Head of caudate nucleus (tissue), 42 donors: ENCODE measurements at places on chromosomes 12 and 14.

- no peak for DNase-seq
Observed at GRCh38 chr12:129570796-129571400, 332.9 kb downstream of the TMEM132D start.

DNA sequence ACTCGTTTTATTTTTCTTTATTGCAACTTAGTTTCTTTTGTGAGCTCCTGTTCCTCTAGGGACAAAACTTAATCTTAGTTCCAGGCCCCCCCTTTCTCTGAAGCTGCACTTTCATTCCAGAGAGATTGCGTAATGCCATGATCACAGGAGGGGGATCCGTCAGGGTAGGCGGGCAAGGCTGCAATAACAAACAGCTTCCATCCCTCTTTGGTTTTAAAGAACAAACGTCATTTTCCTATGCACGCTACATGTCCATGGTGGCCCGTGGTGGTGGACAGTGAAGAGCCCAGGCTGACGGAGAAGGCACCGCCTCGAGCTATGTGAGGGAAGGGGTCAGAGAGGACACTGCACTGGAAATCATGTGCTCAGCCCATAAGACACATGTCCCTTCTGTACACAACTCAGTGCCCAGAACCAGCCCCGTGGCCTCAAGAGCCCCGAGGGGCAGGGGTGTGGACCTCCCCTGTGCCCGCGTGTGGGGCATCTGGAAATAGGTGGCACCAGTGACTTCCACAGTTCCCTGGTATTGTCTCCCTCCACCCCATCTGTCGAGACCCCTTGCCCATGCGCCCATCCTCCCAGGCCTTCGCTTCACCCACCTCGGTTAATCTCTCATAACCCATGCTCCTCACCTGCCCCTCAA lies 161.4 kb downstream of the ADGRD1 start:
- no peak for DNase-seq

- no peak for DNase-seq
Observed at GRCh38 chr12:3071107-3071506, 6.1 kb upstream of the TSPAN9 start.

DNA sequence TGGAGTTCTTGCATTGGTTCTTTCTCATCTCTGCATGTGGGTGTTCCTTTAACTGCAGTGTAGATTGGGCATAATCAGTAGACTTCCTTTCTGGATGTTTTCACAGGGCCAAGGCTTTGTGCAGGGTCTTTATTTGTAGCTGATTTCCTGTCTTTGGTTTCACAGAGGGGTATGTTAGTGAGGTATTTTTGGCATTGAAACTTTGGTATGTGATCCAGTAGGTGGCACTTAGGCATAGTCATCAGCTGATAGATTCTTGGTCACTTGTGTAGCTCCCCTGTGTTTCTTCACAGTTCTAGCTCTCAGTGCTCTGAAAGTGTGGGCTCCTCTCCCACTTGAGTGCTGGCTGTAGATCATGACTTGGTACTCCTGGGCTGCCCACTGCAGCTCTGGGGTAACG lies 52.7 kb upstream of the LMO3 start:
- no peak for DNase-seq

GRCh38 chr14:71225113-71225512 lies 317.9 kb downstream of the PCNX1 start:
- DNase-seq: no peak

DNA sequence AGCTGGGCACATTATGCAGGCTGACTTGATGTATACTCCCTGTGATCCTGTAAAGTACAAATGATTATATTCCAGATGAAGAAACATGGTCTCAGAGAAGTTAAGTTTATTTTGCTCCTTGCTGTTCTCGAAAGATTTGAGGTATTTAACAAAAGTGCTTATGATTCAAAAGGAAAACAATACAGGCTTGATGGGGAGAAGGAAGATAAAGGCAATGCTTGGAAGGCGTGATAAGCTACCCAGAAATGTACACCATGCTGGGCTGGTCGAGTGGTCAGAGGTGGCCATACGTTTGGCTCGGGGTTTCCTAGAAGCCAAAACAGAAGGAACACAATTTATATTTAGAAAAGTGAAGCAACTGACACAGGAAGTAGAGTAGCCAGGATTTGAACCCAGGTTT lies 201.0 kb downstream of the KTN1 start:
- DNase-seq: no peak

DNA sequence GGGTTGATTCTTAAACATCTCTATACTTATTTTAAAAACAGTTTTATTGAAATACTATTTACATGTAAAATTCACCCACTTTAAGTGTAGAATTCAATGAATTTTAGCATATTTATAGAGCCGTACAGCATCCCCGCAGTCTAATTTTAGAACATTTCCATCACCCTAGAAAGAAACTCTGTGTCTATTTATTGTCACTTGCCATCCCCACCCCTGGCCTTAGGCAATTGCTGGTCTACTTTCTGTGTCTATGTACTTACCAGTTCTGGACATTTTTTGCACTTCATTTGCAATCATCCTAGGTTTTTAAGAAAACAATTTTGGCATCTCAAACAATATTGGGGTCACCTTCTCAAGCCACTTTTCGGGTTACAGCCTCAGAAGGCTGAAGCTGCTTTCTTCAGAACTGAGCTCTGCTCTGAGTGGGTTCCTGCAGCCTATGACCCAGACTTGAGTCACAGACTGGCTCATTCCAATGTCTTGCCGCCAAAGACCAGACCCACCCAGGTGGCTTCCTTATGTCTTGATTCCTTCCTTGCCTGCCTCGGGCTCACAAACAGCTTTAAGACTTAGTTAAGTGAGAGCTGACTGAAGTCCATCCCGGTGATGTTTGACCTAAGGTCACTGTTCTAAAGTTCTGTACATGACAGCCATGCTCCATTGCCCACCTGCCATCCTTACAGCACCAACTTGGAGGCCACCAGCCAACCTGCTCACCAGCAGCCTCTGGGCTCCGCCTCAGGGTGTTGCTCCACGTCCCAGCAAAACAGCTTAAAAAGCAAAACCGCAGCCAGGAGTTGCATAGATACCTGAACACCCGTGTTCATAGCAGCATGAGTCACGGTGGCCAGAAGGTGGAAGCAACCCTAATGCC lies 131.5 kb downstream of the CHST11 start:
- no peak for DNase-seq

DNA sequence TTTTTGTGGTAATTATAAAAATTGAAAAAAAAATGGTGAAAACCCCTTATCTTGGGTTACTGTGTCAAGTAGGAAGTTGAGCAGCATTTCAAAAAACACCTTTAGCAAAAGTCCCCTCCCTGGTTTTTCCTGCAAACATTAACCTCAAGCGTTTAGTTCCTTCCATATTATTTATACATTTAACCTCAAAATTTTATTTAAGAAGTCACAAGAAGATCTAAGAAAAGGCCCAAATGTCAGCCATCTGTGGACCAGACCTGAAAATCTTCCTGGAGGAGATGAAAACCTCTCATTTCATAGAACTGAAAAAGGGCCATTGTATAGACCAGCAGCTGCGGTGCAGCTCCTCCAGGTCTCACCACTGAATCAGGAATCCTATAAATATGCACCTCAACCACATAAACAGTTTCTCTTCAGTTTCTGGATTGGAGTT lies 40.4 kb upstream of the BTG1 start:
- no peak for DNase-seq

- no peak for DNase-seq
Observed at GRCh38 chr12:15770021-15770420, 19.2 kb downstream of the EPS8 start.

DNA sequence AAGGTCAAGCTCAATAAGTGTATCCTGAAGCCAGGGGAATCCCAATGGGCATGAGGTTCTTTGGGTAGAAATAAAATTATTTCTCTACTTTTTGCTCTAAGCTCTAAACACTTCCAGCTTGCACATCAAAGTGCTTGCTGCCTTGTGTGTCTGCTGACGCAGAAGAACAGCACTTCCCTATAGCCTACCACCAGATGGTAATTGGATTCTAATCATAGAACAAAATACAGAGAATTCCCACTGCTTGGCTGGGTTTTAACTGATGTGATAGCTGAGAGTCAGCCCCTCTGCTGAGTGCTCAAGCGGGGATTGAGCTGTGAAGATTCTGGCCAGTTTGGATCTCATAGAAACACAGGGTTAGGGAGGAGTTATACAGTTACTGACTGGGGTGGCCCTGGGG lies 132.4 kb upstream of the GZMB start:
- no peak for DNase-seq

GRCh38 chr14:58299401-58300330 lies 1.3 kb downstream of the ARID4A start:
- DNase-seq: peak; percentile 18

DNA sequence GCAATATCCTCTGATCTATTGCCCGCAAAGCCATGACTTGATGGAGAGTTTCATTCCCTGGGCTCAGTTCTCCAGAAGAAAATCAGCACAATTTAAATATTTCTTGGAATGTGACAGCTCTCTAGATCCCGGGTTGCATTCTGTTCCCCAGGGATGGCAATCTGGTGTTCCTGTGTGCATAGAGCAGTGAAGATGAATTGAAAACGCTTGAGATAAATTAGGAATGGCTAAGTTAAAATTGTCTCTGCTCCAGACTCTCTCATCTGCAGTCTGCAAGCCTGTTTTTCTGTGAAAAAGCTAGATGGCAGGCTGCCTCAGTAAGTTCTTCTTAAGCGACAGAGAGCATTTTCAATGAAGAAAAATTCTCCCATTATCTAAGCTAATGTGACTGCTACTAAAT lies 582.5 kb upstream of the MGAT4C start:
- DNase-seq: no peak

DNA sequence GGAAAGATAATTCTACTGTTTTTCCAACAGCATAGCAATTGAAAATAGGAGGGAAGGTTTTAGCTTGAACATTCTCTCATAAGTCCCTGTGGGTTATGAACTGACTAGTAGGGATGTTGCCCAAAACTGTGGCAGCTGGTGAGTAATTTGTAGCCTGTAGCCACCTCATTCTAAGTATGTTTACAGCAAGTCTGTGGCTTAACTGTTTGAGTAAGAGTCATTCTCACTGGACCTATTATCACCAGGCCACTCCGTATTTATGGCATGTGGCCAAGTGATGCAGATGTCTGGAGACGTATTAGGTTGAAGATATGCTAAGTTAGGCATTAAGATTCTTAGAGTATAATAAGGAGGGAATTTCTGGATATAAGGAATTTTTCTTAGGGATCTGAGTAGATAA lies 458.3 kb downstream of the ETNK1 start:
- no peak for DNase-seq
